Brain pericyte (primary cell): ENCODE measurements at places on chromosomes 6 and 20.

GRCh38 chr6:69609836-69610472, 186.9 kb downstream of the LMBRD1 start:
- no peak for DNase-seq

DNA sequence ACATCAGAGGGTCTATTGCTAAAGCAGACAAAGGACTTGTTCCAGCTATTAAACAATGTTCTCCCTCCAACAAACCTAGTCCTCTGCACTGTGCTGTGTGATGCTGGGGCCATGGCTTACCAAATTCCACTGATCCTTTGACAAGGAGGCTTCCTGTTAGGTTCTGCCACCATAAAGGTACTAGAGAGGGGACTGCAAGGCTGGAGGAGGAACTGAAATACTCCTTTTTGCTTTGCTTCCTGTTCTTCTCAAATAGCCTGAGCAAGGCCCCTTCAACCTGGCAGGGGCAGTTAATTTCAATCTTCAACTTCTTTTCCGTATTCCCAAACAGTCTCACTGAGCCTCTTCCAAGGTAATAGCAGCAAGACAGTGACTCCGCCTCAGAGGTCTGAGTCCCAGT, 286.4 kb upstream of the IRAK1BP1 start:
- DNase-seq = no peak

- DNase-seq = no peak
These were observed 34.5 kb upstream of the RREB1 start for GRCh38 chr6:7073082-7073820.

GRCh38 chr20:60480950-60481742, 522.9 kb downstream of the CDH26 start:
- DNase-seq = no peak

DNA sequence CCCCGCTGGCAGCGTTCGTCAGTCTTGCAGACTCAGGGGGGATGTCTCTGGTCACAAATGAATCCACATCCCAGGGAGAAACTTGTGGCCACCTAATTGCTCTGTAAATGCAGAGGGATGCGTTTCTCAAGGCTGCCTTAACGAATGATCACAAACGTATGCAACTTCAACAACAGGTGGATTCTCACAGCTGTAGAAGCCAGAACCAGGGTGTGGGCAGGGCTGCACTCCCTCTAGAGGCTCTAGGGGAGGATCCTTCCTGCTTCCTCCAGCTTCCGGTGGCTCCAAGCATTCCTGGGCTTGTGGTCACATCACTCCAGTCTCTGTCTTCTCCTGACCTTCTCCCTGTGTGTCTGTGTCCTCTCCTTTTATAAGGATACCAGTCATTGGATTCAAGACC, 3.3 kb upstream of the TAF4 start:
- no peak for DNase-seq

- DNase-seq = no peak
These were observed 76.8 kb downstream of the REV3L start for GRCh38 chr6:111406200-111406721.

GRCh38 chr6:14075095-14075503, 42.5 kb upstream of the CD83 start:
- DNase-seq = no peak

- no peak for DNase-seq
These were observed 82.4 kb downstream of the PPP1R3G start for GRCh38 chr6:5167501-5167900.

GRCh38 chr6:111624401-111625098, 18.9 kb upstream of the TRAF3IP2 start:
- no peak for DNase-seq

- DNase-seq = no peak
These were observed 19.5 kb downstream of the ADNP start for GRCh38 chr20:50911716-50912115.

DNA sequence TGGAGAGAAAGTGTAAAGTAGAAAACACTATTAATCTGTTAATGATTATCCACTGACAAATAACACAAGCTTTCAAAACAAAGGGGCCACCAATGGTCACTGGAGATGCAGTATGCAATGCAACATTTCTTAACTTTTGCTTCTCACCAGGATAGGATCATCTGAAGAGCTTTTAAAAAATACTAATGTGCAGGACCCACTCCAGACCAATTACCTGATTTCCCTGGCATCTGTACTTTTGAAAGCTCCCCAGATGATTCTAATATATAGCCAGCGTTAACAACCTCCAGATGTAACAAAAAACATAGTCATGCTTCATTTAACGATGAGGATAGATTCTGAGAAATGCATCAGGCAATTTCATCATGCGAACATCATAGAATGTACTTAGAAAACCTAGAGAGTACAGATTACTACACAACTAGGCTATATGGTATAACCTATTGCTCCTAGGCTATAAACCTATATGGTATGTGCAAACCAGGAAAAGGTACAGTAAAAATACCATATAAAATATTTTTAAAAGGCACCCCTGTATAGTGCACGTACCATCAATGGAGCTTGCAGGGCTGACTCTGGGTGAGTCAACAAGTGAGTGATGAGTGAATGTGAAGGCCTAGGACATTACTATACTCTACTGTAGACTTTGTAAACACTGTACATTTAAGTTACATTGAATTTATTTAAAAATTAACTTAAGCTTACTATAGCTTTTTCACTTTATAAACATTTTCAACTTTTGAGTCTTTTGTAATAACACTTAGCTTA, 69.2 kb downstream of the ATG5 start:
- DNase-seq = no peak

- DNase-seq = no peak
These were observed 686 bp downstream of the TMEM170B start for GRCh38 chr6:11538052-11538818.

- DNase-seq = no peak
These were observed 222.8 kb downstream of the LY86 start for GRCh38 chr6:6811128-6812009.

DNA sequence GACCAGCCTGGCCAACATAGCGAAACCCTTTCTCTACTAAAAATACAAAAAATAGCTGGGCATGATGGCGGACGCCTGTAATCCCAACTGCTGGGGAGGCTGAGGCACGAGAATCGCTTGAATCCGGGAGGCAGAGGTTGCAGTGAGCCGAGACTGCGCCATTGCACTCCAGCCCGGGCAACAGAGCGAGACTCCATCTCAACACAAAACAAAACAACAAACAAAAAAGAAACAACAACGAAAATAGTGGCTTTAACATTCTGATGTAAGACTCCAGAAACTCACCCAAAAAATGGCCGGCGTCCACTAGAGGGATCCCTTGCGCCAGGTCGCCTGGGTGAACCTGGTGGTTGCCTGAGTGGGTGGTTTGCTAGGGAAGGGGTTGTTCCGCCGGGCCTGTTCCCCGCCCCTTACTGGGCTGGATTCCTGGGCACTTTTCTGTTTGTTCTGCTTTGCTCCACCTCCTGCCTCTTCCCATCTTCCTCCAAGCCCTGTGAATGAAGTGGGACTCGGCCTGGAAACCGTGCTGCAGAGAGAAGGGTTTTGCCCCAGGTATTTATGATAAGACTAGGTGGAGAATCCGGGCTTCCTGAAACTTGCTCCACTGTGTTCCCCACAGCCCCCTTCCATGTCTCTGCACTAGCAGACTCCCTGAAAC, 1.5 kb downstream of the PABPC1L start:
- DNase-seq = no peak

DNA sequence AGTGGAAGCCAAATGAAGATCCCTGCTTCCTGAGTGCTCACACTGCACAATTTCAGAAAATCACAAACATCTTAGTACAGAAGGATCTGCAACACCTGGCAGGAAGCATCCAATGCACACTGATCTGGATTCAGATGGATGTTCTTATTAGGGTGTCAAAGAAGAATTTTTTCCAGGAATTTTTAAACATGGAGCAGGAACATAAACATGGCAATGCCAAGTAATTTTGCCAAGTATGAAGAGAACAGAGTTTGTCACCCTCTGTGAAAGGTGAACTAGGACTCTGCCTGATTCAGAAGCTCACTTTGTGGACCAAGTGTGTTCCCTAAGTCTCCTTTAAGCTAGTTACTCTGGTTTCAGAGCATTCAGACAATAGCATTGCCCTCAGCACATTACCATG, 208.5 kb downstream of the EPHA7 start:
- DNase-seq = no peak

DNA sequence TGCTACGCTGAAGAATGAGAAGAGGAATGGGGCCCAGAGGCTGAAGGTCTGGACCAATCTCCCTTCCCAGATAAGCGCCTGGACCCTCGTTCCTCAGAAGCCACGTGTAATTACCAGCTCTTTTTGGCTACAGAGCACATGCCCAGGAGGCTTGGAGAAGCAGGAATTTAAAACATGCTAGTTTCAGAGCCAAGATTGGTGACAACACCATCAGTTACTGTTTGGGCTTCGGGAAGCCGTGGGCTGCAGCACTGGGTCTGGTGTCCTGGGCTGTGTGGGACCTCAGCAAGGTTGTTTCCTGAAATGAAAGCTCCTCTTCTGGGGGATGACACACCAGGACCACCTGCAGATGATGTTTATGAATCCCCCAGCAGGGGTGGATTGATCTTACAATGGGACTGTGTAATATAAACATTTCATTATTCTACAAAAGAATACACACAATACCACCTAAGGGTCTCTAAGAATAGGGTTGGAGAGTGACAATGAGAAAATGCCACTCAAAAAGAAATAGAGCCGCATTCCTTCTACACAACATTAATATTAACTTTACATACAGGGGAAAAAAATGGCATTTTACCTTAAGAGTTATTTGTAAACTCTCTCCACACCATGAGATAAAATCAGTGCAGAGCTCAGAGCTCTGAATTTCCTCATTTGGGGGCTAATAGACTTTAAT, 207.8 kb upstream of the FOXQ1 start:
- DNase-seq = no peak

DNA sequence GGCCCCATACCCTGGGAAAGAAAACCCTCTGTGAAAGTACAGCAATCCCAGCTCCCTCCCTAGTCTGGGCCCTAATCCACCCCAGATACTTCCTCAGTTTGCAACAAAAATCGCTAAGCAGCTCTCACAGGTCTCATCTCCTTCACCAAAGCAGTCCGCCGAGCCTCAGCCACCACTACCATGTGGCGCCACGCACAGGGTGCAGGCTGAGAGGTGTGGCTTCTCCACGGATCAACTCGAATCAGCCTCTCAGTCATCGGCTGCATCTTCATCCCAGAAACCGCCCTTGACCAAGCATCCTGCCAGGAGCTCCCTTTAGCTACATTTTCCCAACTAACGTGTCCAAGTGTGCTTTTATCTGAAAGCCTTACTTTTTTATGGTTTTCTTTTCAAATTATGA, 50.7 kb downstream of the ANKRD60 start:
- DNase-seq = no peak

GRCh38 chr6:86355271-86355670, 582.1 kb upstream of the HTR1E start:
- no peak for DNase-seq

GRCh38 chr20:11952639-11953038, 34.9 kb downstream of the BTBD3 start:
- DNase-seq = no peak

GRCh38 chr6:119720160-119720559, 370.6 kb upstream of the MAN1A1 start:
- no peak for DNase-seq

GRCh38 chr20:15895560-15896084, 677.6 kb downstream of the KIF16B start:
- DNase-seq = no peak

DNA sequence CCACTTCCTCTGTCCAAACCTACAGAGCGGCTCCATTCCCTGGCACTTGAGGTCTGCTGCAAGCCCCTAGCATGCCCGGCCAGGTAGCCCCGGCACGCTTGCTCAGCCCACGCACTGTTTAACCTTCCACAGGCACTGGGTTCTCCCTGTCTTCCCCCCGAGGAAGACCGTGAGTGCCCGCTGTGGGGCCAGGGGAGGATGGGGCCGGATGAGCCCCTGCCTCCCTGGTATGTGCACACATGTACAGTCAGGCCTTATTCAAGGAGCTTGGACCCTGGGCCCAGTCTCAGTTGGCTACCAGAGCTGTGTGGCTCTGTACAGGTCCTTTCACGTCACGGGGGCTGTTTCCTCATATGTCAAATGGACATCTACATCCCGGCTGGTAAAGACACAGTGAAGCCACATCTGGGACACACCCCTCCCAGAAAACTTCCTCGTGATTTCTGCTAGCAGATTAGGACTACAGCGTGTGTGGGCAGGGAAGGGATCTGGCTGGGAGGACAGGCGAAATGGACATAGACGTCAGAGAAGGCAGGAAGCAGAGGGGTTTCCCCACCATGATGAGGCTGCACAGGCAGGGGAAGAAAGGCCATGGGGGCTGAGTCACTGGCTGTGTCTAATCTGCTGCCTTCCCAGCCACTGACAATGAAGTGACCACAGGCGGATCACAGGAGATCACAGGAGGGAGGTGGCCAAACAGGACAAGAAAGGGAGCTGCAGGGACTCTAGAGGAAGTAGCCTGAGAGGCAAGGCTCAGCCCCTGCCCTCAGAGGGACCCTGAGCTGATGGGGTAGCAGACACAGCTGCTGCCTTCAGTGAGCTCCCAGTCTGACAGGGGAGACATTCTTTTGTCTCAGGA, 62.9 kb downstream of the MRPL14 start:
- DNase-seq = no peak
